ENCODE measurements at places on chromosomes 5 and 9.

DNA sequence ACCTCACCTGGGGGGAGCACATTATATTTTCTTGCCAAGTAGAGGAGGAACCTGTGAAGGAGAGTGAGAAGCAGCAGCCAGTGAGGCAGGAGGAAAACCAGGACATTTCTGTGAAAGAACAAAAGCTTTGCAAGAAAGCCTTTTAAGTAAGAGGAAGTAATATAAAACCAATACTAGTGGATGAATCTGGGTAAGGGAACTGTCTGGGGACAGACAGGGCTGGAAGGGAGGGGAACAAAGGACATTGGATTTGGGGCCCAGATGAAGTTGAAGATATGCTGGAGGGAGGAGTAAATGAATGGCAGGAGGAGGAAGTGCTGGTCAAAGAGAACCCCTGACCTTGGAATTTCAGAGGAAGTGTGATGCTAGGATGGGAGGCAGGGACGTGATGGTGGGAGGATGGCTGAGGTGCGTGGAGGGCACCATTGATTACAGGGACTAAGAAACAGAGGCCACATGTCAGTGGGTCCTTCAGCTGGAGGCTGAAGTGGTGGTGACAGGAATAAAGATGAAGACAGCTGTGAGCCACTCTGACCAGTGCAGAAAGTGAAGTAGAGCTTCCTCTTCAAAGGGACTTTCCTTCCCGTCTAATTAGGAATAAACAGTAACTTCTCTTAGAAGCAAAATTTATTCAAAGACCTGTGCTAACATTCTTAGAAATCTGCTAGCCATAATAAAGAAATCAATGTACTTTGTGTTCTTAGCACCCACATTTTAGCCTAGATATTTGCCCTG, 43.5 kb upstream of the FABP6 start:
- no peak for DNase-seq

DNA sequence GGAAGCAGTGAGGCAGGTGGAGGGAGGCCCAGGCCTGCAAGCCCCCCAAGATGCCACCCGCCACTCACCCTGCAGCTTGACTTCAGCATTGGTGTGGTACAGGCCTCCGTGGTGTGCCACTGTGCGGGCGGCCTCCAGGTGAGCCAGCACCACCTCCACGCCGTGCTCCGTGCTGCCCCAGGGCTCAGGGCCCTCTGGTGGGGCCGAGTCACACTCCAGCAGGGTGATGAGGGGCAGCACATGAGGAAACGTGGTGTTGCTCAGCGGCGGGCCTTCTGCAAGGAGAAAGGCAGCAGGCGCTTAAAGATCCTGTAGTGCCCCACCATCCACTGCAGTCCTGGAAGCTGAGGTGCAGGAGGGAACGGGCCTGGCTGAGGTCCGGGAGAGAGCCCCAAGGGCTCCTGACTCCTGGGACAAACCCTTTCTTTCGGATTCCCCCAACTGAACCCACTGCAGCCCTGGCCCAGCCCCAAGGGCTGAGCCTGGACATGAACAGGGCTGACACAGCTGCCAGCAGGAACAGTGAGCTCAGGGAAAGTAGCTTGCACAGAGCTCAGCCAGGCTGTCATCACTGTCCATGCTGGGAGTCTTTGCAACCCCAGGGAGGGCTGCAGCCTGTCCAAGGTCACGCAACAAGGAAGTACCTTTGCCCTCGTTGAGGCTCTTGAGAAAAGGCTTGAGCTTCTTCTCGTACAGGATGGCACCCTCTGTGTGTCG, 4.7 kb upstream of the TOR2A start:
- DNase-seq, result no peak

GRCh38 chr5:116695681-116696080, 121.1 kb upstream of the SEMA6A start:
- DNase-seq, result no peak

DNA sequence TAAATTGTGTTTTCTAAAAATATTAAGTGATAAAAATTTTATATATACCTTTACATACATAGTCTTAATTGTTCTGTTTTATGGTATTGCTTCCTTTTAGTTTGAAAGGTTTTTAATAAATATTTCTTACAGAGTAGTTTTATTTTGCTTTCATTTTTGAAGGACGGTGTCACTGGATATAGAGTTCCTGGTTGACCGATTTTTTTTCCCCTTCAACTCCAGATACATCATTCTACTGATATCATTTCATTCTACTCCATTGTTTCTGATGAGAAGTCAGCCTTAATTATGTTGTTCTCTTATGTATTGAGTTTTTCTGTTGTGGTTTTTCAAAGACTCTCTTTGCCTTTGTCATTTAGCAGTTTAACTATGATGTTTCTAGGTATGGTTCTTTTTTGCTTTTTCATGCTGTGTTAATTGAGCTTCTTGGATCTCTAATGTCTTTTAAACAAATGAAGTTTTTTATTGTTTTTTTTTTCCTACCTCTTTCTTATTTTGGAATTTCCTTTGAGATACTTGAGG, 30.4 kb downstream of the MTREX start:
- DNase-seq, result no peak

DNA sequence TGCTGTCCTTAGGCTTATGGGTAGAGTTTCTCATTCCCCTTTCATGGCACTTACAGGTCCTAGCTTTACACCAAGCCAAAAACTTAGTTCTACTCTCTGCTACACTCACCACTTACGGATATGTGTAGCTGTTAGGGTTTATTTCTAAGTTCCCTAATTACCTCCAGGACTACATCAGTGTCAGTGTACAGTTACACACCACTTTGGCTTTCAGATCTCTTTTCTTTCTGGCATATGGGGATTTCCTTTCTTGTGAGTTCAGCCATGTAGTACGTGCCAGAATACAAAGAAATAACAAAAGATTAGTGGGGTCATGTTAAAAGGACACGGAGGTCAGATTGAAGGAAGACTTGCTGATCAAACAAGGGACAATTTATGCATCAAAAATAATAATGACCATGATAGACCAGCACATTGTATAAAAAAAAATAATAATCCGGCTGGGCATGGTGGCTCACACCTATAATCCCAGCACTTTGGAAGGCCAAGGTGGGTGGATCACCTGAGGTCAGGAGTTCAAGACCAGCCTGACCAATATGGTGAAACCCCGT, 41.8 kb downstream of the LYRM7 start:
- DNase-seq, result no peak

GRCh38 chr5:142544071-142544753, 141.7 kb downstream of the FGF1 start:
- no peak for DNase-seq

GRCh38 chr5:168651648-168652047, 72.5 kb upstream of the PANK3 start:
- DNase-seq, result no peak

GRCh38 chr5:133029416-133029815, 3.1 kb upstream of the ZCCHC10 start:
- DNase-seq, result no peak

DNA sequence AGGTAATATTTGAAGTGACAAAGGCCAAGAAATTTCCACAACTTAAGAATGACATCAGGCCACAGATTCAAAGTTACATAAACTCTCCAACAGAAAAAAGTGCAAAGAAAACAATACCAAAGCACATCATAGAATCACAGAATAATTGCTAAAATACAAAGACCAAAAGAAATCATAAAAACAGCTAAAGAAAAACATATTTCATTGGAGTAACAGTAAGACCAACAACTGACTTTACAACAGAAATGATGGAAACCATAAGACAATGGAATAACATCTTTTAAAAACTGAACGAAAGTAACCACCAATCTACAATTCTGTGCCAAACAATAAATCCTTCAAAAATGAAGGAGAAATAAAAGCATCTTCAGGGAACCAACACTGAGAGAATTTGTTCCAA, 38.3 kb downstream of the ZDHHC21 start:
- no peak for DNase-seq

Data from activated T-helper 9 cell treated with anti-CD3 and anti-CD28 coated beads, Interleukin-2, amount 50 U/mL, for 16 hours (primary cell).